CD4-positive, alpha-beta T cell treated with Interleukin-4 for 4 hours (primary cell): ENCODE measurements at places on chromosomes 2 and 18.

DNA sequence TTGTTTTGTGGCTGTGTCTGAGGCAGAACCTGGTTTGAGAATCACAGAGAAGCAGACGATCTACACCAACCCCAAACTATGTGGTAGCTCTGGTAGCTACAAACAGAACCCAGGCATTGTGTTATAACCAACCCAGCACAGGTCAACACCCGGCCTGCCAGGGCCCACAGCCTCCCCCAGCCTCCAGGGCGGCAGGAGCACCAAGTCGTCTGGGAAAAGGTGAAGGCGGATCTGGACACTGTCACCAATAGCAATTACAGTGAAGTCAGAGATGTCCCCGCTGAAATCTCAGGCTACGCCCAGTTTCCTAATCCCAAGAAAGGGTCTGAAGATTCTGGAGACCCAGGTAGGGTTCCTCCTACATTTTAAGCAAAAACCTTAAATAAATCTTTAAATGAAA lies 3.6 kb downstream of the HJURP start:
- no peak for DNase-seq

- DNase-seq, result no peak
These were observed 137.7 kb downstream of the CD8B2 start for GRCh38 chr2:106624787-106625380.

GRCh38 chr2:13662055-13662454 lies 945.3 kb downstream of the TRIB2 start:
- no peak for DNase-seq

- DNase-seq, result no peak
These were observed 167.9 kb downstream of the FBXO15 start for GRCh38 chr18:73979742-73980141.

DNA sequence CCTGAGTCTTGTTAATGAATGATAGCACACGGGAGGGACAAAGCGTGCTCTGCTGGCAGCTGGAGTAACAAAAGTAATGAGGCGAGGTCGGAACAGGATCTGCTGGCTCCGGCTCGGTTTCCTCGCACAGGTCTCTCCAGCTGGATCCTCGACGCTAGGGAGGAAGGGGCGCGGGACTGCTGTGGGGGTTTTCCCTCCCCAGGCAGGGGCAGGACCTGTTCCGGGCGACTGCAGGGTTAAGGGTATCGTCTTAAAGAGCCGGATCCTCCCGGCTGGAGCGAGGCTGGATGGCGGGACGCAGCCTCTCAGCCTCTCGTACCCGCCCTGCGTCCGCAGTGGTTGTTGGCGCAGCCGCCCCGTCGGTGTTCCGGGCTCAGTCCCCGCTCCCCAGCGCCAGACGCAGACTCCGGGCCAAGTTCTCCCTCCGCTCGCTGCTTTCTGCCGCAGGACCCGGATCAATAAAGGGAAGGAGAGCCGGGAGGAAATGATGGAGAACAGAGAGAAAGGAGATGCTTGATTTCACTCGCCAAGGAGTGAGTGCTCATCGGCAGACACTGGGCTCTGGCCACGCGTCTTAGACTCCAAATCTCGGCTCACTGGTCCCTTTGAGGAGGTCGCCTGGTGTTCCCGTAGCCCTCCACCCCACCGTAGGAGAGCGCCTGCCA lies 1.1 kb upstream of the LIPG start:
- no peak for DNase-seq

- no peak for DNase-seq
These were observed 639.7 kb downstream of the TDRD15 start for GRCh38 chr2:21763501-21763900.

DNA sequence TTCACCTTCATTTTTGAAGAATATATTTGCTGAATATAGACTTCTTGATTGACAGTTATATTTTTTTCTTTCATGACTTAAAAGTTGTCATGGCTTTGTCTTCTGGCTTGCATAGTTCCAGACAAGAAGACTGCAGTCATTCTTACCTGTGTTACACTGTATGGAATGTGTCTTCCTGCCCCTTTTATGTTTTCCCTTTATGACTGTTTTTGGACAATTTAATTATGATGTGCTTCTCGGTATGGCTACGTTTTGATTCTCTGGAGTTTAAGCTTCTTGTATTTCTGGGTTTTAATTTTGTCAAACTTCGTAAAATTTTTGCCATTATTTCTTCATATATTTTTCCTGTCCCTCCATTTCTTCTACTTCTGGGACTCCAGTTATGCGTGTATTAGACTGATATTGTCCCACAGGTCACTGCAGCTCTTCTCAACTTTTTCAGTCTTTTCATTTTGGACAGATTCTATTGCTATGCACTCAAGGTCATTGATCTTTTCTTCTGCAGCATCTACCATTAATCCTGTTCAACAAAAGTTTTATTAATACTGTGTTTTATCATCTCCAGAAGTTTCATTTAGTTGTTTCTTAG lies 17.1 kb downstream of the MTERF4 start:
- DNase-seq, result no peak

DNA sequence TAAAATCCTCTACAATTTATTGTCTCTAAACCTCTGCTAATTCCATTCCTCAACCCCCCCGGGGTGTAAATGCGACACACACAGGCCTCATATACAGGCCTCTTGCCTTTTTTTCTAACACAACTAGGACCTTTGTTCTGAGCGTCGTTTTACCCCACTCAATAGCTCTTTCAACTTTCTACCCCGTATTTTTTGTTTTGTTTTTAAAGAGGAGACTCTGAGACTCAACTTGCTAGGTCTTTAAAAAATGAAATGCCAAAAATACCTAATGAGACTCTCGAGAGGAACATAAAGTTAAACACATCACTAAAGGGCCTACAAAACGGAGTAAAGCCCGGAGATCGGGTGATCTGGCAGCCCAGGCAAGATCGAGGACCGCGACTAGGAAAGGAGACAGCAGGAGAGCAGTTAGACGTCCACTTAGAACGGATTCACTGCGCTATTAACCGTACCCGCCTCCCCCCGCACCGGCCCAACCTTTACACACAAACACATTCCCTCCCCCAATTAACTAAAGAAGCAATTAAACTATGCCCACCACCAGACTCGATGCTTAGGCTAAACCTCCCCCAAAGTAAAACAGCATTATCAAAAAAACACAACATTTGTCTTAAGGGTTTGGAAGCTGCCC lies 1.7 kb downstream of the TRIP12 start:
- peak; percentile 30 for DNase-seq

- no peak for DNase-seq
These were observed 1311.0 kb upstream of the FAM98A start for GRCh38 chr2:34909992-34910705.

DNA sequence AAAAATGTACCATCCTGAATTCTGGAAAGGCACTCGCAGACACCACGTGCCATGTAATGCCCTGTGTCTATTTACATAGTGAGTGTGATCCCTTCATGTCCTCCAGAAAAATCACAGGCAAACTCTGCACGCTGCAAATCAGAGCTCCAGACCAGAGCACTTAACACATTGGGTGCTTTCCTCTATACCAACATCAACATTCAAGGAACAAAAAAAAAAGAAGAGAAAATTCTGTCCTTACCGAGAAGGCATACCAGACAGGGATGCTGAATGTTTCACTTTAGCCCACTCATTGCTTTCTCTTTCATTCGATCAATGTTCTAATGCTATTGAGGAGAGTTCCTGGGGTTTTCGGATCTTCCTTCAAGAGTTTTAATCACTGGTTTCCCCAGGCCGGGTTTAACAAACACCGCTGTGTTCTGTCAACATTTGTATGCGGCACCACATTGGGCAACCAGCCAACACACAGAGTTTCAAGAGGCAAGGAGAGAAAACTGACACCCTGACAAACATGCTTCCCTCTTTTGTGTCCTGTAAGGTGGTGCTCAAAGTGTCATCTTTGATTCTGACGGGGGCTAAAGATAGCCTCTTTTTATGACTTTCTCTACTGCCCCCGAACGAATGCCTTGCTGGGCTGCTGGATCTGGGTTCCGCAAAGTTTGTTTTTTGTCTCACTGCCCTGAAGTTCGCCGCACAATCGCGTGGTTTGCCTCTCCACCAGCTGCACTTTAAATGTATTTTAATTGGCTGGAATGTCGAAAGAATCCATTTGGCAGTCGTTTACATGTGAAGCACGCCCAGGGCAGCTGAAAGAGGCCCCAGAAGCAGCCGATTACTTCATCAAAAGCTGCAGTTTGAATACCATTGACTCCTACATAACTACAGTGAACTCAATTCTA lies 106.4 kb upstream of the NCKAP5 start:
- no peak for DNase-seq

GRCh38 chr2:5528706-5529105 lies 163.5 kb upstream of the SOX11 start:
- DNase-seq, result no peak

- DNase-seq, result no peak
These were observed 4.9 kb downstream of the RALB start for GRCh38 chr2:120257522-120257921.

DNA sequence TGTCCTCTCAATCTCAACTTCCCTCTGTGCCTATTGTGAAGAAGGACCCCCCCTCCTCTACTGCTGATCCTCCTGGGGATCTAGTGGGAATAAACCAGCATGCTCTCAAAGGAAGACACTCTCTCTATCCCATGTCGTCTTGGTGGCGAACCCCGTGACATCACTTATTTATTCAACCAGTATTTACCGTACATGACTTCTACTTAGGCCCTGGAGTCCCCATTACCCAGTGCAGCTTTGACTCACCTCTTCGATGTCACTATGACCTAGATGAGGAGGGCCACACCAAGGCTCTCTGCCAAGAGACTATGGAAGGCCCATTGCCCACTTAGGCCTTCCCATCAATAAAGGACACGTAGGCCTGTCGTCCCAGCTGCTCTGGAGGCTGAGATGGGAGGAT lies 16.7 kb downstream of the ASPRV1 start:
- no peak for DNase-seq

GRCh38 chr2:240954436-240955305 lies 43.7 kb upstream of the SNED1 start:
- DNase-seq, result no peak

GRCh38 chr2:141200191-141200590 lies 930.6 kb downstream of the LRP1B start:
- DNase-seq, result no peak

DNA sequence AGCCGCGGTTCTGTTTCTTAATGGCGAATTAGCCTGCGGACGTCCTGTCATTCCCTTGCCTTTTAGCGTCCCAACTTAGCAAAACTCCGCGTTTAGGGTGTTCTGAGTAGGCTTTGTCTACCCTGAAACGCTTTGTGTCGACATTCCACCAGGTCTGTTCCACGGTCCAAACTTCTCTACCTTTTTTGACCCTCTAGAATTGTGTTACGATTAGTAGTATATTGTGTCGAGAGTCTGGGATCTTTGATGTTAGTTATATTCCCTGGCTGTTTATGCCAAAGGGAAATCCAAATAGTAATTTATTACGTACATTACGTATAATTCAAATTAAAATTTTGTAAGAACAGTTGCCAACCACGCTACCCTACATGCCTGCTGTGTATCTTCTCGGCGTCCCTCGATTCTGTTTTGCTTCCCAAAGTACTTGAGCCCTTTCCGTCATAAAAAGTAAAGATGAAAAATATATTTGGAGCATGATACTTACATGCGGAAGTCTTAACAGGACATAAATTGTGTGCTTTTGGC lies 495 bp upstream of the TTC32 start:
- no peak for DNase-seq

- DNase-seq, result no peak
These were observed 69.6 kb downstream of the PTGR3 start for GRCh38 chr18:75139226-75139911.

DNA sequence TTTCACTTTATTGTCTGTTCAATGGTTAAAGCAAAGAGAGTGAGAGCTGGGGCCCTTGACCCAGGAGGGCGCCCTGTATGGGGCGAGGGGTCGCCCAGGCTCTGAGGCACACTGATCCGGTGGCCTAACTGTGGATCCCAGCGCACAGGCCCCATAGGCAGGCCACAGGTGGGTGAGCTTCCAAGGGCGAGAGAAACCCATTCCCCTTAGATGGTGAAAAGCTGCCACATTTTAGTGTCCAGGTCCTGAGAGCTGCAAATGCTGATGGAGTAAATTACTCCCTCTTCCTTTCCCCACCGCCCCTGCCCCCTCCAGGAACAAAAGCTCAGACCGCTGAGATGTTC lies 5.9 kb upstream of the DLX2 start:
- DNase-seq, result no peak

DNA sequence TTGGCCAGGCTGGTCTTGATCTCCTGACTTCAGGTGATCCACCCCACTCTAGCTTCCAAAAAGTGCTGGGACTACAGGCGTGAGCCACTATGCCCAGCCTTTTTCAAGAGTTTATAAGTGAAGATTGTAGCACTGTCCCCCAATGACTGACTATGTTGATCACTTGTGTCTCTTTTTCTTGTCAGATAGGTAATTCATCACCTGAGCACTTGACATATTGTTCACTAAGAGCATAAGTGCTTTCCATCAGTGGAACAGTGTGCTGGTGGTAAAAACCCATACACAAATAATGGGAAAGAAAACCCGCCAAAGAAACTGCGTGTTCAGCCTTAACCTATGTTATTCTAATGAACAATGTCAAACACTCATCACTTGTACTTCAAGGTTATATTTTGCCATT lies 414.4 kb upstream of the CDH7 start:
- DNase-seq, result no peak

GRCh38 chr2:59885541-59885940 lies 667.9 kb downstream of the BCL11A start:
- DNase-seq, result no peak

GRCh38 chr18:39841482-39842365 lies 2113.3 kb upstream of the PIK3C3 start:
- DNase-seq, result no peak
